ENCODE measurements at places on chromosomes 3 and 15.

- no peak for DNase-seq
Measured at GRCh38 chr15:81031203-81031602, 30.5 kb downstream of the TLNRD1 start.

- DNase-seq = no peak
Measured at GRCh38 chr3:120161902-120162301, 67.7 kb upstream of the GSK3B start.

DNA sequence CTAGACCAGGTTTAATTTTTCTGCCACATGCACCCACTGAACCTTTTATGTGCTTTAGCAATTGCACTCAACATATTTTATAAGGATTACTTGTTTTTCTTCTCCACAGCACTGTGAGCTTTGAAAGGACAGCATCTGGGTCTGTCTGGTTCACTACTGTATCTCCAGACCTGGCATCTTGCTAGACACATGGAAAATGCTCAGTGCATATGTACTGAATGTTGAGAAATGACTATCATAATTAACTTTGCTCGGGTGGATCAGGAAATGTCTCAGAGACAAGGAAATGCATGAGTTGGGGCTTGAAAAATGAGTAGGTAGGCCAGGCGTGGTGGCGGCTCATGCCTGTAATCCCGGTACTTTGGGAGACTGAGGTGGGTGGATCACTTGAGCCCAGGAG, 40.2 kb downstream of the DOCK3 start:
- no peak for DNase-seq

DNA sequence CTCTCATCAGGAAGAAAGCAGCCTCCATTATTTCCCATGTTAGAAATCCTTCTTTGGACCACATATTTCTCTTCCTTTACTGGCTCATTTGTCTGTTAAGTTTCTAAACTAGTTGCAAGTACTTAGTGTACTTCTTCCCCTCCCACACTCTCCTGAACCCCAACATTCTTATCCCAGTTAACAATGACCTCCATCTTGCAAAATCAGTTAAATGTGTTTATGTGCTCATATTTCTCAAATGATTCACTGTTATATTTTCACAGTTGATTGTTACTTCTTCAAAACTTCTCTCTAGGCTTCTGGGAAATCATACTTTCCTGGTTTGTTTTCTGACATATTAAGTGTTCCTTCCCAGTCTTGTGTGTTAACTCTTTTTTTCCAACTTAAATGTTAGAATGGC, 856.9 kb downstream of the EPHA3 start:
- DNase-seq = no peak

- DNase-seq = no peak
Measured at GRCh38 chr3:186612721-186613636, at the start of gene AHSG. Gene AHSG, plus strand, starts transcription at chr3:186613060. Its CDS starts 82 bp downstream, at chr3:186613142.

GRCh38 chr3:55315396-55315795, 171.7 kb downstream of the WNT5A start:
- DNase-seq = no peak

GRCh38 chr15:25718169-25718536, 145.0 kb downstream of the ATP10A start:
- DNase-seq = no peak

GRCh38 chr3:174132006-174132405, 727.1 kb upstream of the NAALADL2 start:
- DNase-seq = no peak

- DNase-seq = no peak
Measured at GRCh38 chr15:88872106-88872505, 23.2 kb downstream of the HAPLN3 start.

DNA sequence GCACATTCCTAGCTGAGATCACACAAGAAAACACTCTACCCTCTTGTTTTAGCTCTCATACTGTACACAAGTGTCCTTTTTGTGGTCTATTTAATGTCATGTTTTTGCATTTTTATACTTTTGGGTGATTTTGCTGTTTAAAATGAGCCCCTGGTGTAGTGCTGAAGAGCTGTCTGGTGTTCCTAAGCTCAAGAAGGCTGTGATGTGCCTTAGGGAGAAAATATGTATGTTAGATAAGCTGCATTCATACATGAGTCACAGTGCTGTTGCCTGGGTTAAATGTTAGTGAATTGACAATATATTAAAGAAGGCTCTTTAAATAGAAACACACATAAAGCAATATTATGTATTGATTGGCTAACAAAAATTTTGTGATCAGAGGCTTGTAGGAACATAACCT, 387.4 kb upstream of the C2CD4B start:
- no peak for DNase-seq

DNA sequence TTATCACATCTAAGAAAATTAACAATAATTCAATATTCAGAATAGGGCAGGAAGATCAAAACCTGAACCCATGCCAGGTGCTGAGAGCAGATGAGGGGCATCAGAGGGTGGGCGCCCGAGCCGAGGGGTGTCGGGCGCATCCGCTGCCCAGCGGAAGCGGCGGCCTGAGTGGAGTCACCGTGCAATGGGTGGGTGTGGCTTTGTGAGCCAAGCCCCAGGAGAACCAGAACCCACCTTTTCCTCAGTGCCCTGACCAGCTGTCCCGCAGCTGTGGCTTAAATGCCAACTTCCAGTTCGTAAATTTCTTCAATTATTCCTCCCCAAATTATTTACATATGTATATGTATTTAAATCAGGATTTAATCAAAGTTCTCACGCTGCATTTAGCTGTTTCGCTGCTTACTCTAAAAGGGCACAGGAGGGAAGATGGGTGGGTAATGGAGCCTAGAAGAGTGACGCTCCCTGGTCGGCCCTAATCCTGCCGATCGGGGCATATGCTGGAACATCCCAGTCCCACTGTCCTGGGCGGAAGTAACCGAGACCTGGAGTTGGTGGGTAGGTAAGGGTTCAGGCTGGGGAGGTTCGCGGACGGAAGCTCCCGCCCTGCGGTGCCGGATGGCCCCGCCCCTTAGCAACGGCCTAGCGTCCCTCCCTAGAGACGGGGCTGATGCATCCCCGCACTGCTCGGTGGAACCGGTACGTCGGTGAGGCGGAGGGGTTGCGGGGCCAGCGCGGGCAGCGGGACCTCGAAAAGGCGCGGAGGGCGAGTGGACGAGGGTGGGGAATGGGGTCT, 1.3 kb downstream of the DNAH1 start:
- peak; percentile 36 for DNase-seq

GRCh38 chr3:76400141-76400540, 614.8 kb upstream of the ZNF717 start:
- DNase-seq = no peak

GRCh38 chr15:27486683-27487647, 516.0 kb downstream of the GABRG3 start:
- no peak for DNase-seq

DNA sequence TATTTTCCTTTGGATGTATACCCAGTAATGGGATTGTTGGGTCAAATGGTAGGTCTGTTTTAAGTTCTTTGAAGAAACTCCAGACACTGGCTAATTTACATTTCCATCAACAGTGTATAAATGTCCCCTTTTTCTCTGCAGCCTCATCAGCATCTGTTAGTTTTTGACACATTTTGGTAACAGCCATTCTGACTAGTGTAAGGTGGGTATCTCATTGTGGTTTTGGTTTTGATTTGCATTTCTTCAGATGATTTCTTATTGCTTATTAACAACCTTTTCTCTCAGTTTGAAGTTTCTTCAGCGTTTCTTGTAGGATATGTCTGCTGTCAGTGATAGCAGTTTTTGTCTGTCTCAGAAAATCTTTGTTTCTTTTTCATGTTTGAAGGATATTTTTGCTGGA, 15.4 kb downstream of the GALK2 start:
- no peak for DNase-seq

DNA sequence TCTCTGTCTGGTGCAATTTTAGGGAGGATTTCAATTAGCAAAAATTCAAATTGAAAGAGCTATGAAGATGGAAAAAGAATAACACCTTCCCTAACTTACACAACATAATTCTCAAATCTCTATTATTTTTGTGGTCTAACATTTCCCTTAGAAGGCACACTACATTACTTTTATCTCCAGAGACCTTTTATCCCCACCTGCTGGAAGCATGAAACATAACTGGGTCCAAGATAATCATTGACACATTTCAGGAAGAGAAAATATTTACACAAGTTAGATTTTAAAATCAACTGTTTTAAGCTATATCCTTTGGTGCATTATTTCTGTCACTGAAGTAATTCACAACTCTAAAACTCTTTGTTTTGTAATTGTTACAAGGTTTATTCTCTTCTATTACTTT, 779.5 kb downstream of the ROBO1 start:
- no peak for DNase-seq

DNA sequence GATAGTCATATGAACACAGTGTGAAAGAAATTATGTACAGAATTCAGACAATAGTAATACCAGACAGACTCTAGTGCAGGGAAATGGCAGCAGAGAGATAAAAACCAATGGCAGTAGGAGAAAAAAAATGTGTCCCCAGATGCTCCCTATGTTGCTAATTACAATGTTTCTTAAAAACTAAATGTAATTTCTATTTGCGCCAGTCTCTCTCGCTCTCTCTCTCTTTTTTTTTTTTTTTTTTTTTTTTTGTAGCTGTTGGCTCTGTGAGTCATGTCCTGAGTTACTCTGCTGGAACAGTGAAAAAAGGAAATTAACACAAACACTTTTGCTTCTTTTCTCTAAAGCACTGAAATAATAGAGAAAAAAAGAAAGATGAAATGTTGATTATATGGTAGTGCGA, 871.9 kb downstream of the GBE1 start:
- DNase-seq = no peak

DNA sequence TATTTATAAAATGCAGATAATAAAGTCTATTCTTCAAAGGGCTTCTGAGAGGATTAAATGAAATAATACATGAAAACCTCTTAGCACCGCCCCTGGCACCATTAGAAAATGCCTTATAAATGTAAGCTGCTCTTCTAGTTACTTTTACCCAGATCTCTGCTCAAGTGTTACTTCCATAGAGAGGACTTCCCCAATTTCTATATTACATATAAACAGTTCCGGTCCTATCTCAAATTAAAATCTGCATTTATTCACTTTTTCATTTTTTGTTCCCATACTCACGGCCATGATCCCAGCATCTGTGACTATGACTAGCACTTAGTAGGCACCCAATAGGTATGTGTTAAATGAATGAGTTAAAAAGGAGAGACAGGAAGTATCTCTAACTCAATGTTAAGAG, 890.9 kb upstream of the CFAP20DC start:
- DNase-seq = no peak

DNA sequence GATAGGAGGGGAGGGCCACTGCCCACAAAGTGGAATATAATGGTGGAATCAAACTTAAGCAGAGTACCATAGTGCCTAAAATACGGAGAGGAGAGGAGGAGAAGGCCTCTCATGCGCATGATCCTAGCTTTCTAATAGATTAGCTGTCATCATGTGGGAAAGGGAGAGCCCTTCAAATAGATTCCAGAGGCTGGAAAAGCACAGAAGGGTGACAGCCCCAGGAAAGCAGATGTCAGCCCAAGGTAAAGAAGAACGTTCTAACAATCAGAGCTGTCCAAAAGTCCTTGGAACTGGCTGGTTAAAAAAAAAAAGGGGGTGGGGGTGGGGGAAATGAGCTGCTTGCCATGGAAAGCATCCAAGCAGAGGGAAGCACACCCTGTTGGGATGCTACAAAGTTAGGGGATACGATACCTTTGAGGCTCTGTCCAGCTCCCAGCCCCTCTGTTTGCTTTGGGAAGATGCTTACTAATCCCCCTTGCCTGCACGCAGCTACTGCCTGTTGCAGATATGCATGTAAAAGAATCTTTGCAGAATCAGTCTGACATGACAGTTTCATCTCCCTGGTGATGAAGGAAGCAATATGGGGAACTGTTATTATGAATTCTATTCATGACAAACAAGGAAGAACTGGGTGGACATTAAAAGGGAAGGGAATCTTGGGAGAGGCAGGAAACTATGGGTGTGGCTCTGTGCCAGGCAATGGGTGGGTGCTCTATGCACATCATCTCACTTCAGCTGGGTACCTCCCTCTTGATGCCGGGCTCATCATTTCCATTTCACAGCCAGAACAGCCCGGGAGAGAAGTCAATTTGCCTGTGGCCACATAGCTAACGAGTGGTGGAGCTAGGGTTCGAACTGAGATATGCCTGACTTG, 10.1 kb upstream of the LMCD1 start:
- DNase-seq = no peak

- DNase-seq = no peak
Measured at GRCh38 chr3:11186771-11187191, 32.5 kb downstream of the HRH1 start.

GRCh38 chr3:155548195-155548594, 196.7 kb downstream of the PLCH1 start:
- no peak for DNase-seq

- DNase-seq = no peak
Measured at GRCh38 chr3:135633078-135633477, 332.4 kb upstream of the PPP2R3A start.

DNA sequence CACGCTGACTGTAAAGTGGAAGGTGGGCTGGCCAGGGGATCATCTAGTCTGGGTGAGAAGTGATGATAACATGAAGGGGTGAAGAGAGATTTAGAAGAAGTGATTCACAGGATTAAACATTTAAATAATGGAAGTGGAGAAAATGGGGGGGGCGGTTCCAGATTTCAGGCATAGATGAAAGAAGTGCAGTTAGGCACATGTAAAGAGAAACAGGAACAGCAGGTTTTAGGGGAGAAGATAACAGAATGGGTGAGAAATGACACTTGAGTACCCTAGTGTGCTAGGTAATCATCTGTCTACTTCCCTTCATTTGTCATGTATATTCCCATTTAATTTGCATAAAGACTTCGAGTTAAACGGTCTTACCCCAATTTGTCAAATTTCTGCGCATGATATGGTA, 15.3 kb downstream of the B3GNT5 start:
- no peak for DNase-seq

All from omental fat pad (tissue), 4 donors.